Activated naive CD8-positive, alpha-beta T cell treated with anti-CD3 and anti-CD28 coated beads for 36 hours (primary cell): ENCODE measurements at places on chromosomes 5 and 9. TPM values are rescaled to one million over a fixed set of nuclear protein-coding genes. Genes with fewer than 3 reads are reported as not detected.

- no peak for DNase-seq
Measured at GRCh38 chr5:36496471-36496870, 109.9 kb upstream of the SLC1A3 start.

Gene EGFLAM
- total RNA-seq, result not detected

Gene RIOK2
- 47.6 TPM for total RNA-seq

Gene ACOT12
- total RNA-seq, result not detected

DNA sequence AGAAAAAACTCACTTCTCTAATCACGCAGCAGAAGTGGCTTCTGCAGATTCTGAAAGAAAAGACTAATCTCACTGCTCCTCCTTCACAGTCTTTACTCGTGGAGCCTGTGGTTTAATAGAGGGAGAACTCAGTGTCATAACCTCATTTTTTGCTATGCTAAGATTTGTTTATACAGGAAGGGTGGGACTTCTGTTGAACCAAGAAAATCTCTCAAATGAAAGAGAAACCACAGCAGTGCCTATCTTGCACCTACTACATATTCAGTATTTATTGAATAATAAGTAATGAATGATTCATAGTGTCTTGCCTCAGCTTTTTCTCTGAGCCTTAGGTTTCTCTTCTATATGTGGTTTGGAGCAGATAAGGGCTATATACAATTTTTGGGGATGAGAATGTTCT, 136.1 kb upstream of the DMAC1 start:
- no peak for DNase-seq

Gene MGAT1
- 99.1 TPM for total RNA-seq

DNA sequence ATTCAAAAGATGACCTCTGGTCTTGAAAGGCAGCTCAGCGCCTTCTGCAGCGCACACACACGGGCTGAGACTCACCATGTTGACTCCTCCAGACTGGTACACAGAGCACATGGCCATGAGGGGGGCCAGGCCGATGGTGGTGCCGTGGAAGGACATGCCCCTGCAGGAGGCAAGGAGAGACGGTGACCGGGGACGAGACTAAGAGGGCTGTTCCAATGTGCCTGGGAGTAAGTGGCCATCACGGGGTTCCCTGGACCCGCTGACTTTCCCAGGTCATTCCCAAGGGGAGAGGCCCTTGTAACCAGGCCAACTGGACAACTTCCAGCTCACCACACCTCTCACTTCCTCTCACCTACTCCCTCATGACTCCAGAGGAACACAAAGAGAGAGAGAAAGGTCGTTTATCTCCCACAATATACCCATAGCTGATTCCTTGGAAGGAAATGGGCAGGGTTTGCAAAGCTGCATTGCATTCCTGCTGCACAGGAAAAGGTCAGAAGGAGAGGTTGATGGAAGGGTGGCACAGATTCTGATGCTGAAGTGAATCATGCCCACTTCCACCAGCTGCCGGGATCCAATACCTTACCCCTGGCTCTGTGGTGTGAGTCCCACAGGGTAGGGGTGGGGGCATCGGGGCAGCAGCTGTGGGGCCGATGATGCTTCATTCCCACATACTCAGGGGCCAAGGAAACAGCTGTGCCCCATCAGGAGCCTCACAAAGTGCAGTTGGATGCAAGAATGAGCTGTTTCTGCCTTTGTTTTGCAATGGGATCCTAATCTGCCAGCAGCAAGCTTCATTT, 47.2 kb downstream of the NIPAL4 start:
- DNase-seq, result no peak

Gene SHC3
- not detected for total RNA-seq

GRCh38 chr9:79574136-79574535, 2.4 kb downstream of the TLE4 start:
- no peak for DNase-seq

Gene HTR1A
- not detected for total RNA-seq

GRCh38 chr9:87880116-87880515, 2.6 kb upstream of the SPATA31E1 start:
- DNase-seq, result no peak

GRCh38 chr9:37104183-37104889, 16.0 kb upstream of the ZCCHC7 start:
- DNase-seq, result peak; percentile 19

DNA sequence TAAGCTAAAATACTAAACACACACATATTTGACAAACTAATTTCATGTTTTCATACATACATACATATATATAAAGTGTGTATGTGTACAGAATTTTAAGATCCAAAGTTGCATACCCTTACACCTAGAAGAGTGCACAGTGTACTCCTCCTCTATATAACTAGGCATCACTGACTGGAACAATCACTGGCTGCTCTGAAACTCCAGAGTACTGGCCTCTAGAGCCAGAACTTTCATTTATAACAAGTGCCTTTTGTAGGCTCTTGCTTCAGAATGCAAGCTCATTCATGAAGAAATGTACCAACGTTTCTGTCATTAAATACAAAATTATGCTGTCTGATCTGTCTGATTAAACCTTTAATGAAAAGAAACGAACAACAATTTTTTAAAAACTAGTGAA, 4.0 kb downstream of the LEAP2 start:
- DNase-seq, result no peak

GRCh38 chr5:106827061-106827460, 843.7 kb downstream of the EFNA5 start:
- no peak for DNase-seq

GRCh38 chr5:81068063-81068462, 107.9 kb downstream of the RASGRF2 start:
- DNase-seq, result no peak

DNA sequence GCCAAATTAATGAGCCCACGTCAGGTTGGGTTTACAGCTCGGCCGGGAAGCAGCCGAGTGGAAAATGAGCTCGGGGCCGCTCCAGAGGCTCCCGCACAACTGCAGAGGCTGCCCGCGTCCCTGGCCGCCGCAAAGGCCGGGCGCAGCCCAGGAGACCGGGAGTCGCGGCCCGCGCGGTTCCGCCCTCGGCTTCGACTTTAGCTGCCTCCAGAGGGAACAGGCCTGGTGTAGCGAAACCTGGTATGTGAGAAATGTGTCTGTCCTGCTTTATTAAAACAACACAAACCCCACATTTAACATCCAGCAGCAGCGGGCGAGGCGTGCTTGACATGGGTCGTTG, 66.2 kb downstream of the FOXD1 start:
- no peak for DNase-seq

Gene SPATA31A3
- total RNA-seq, result not detected

- no peak for DNase-seq
Measured at GRCh38 chr5:111159845-111160244, 64.3 kb upstream of the CAMK4 start.

Gene PCDHGA6
- total RNA-seq, result 0.08 TPM

GRCh38 chr9:83956436-83957247, 23.4 kb downstream of the HNRNPK start:
- peak; percentile 71 for DNase-seq

Gene ERMP1
- total RNA-seq, result 6.6 TPM

DNA sequence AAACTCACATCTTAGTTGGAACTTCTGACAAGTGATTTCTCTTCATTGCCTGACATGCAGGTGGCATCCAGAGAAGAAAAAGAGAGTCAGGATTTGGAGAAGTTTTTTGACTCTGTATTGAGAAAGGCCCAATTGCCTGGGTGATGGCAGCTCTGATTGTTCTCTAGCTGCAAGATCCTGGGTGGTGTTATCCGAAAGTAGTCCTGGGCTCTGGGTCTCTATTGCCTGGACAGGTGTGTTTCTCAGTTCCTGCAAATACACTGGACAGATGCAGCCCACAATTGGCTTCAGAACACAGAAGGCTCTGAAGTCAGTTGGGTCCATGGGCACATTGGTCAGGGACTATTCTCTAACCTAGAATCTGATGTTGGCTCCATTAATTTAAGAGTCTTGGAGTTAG, 67.4 kb downstream of the RGS3 start:
- DNase-seq, result no peak

DNA sequence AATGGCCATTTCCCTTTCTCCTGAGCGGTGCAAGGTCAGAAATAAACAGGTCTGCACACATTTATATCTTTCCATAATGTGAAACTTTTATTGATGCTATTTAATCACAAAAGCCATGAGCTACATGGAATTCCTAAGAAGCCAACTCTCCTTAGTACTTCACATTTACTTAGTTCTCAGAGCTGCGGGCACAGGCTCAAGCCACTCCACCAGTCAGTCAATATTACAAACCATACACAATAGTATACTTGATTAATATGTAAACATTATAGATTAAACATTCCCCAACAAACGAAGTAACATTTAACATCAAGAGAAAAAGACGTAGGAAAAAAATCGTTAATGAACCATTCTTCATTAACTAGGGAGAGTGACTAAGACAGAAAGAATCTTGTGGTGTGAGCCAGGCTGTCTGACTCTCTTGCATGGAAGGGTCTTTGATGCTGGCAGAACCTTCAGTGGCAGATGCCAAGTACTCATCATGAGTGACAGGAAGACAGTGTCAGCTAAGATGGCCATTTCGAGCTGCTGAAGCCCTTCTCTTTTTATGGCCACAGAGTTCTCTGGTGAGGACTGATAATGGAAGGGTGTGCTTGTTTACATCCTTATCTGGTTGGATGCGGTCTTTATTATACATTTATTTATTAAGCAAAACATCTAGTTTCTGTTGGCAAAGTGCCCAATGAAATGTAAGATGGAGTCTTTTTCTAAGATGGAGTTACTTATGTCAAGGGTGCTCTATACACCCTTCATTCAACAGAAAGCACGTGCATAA, 115.5 kb upstream of the TUT7 start:
- DNase-seq, result no peak

Gene GDA
- total RNA-seq, result not detected

Gene ZNF79
- total RNA-seq, result 7.7 TPM

DNA sequence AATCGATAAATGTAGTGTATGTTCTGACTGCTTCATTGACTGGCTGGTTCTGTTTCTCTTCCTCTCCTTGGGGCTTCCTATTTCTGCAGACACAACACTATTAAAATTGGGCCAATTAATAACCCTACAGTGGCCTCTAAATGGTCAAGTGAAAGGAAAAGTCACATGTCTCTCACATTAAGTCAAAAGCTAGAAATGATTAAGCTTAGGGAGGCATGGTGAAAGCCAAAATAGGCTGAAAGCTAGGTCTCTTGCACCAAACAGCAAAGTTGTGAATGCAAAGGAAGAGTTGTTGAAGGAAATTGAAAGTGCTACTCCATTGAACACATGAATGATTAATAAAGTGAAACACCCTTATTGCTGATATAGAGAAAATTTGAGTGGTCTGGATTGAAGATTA, 58.2 kb downstream of the CCNH start:
- DNase-seq, result no peak

Gene KCNMB1
- not detected for total RNA-seq

Gene ANKRD31
- 0.76 TPM for total RNA-seq

Gene PTGES
- total RNA-seq, result 0.20 TPM

- no peak for DNase-seq
Measured at GRCh38 chr5:51960617-51961121, 577.4 kb downstream of the ISL1 start.

GRCh38 chr5:41955432-41956024, 30.4 kb downstream of the FBXO4 start:
- no peak for DNase-seq

GRCh38 chr9:20526500-20527319, 95.6 kb downstream of the MLLT3 start:
- DNase-seq, result no peak

Gene TMEM215
- not detected for total RNA-seq

DNA sequence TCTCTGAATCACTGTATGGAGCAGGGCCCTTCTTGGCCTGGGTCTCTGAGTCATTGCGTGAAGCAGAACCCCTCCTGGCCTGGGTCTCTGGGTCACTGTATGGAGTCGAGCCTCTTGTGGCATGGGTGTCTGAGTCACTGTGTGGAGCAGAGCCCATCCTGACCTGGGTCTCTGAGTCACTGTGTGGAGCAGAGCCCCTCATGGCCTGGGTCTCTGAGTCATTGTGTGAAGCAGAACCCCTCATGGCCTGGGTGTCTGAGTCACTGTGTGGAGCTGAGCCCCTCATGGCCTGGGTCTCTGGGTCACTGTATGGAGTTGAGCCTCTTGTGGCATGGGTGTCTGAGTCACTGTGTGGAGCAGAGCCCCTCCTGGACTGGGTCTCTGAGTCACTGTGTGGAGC, 94.0 kb upstream of the RAPGEF1 start:
- no peak for DNase-seq

GRCh38 chr5:11023945-11024344, 262.9 kb upstream of the DAP start:
- no peak for DNase-seq

Gene CDH9
- total RNA-seq, result not detected

- DNase-seq, result no peak
Measured at GRCh38 chr9:8863886-8864544, 1064.4 kb upstream of the DMAC1 start.

DNA sequence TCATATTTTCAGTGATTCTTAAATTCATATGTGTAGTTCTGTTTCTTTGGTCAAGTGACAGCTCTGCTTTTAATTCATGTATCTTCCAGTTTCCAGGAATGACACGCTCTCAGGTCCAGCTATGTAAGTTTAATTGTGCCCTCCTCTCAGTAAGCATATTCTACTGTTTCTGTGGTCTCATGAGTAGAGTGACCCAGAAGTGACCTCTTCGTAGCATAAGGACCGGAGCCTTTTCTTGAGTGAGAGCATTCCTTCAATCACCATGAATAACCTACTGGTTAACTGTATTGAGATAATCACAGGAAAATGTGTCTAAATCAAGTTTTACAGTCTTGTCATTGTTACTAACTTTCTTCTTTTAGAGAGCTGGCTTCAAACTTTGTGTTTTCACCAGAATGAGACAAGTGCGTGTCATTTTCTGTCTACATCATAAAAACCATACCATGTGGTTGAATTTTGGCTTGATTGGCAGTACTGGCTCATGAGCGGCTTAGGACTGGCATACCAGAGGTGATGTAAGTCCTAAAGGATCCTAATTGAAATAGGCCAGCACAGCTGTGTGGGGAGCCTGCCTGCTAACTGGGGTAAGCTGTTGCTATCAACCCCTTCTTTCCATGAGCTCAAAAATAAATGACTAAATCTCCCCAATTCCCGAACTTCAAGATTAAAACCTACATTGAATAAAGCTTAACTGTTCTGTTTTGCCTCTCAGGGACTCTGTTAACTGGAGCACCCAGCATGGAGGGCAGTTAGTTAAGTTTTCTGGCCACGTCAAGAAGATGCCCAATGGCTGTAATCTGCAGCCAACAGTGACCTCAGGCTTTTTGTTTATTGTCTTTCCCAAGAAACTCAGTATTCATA, 4.8 kb downstream of the ADAMTSL1 start:
- DNase-seq, result no peak

Gene C6
- total RNA-seq, result not detected

GRCh38 chr9:3827175-3827574, 301.4 kb upstream of the RFX3 start:
- DNase-seq, result no peak
